ENCODE measurements at places on chromosomes 1 and 21. TPM values are rescaled to one million over a fixed set of nuclear protein-coding genes. Genes with fewer than 3 reads are reported as not detected.

The MLLT11 gene
- 4.5 TPM for total RNA-seq

The LENEP gene
- 0.33 TPM for total RNA-seq

The CYP4B1 gene
- not detected for total RNA-seq

The ANXA9 gene
- total RNA-seq = not detected

The HIVEP3 gene
- total RNA-seq = 2.1 TPM

The ZNF648 gene
- total RNA-seq = not detected

The TNFRSF1B gene
- 4.5 TPM for total RNA-seq

The GPR52 gene
- total RNA-seq = 0.78 TPM

The OLFML2B gene
- total RNA-seq = 19.4 TPM

The CHIA gene
- not detected for total RNA-seq

The KIF21B gene
- total RNA-seq = 0.91 TPM

The USH2A gene
- total RNA-seq = under 0.01 TPM

The UHMK1 gene
- 61.4 TPM for total RNA-seq

The GNG4 gene
- under 0.01 TPM for total RNA-seq

The C1orf87 gene
- total RNA-seq = not detected

The RSPO1 gene
- total RNA-seq = 0.07 TPM

The RNU1-1 gene
- under 0.01 TPM for total RNA-seq

The PCNX2 gene
- total RNA-seq = 24.5 TPM

The OR10Z1 gene
- total RNA-seq = not detected

The FCRL5 gene
- not detected for total RNA-seq

The CFAP141 gene
- not detected for total RNA-seq

The LRRIQ3 gene
- total RNA-seq = 0.46 TPM

The OLIG1 gene
- total RNA-seq = not detected

The RGS8 gene
- total RNA-seq = not detected

The DMBX1 gene
- total RNA-seq = not detected

The PFKFB2 gene
- total RNA-seq = 5.5 TPM

The LCE1E gene
- total RNA-seq = not detected

The IGSF5 gene
- total RNA-seq = not detected

The ANKRD34A gene
- 0.98 TPM for total RNA-seq

The TLR5 gene
- total RNA-seq = 0.36 TPM

The BATF3 gene
- total RNA-seq = 3.4 TPM

The FCRLA gene
- total RNA-seq = 0.72 TPM

The MCOLN3 gene
- total RNA-seq = 0.73 TPM

The PROK1 gene
- total RNA-seq = not detected

The C1QTNF12 gene
- total RNA-seq = 2.2 TPM

The C1orf141 gene
- total RNA-seq = not detected
